Hematopoietic multipotent progenitor cell treated with erythropoietin and hydrocortisone succinate and interleukin-3 and kit ligand, for 6 days (in vitro differentiated cells): ENCODE measurements at places on chromosomes 2 and 18.

DNA sequence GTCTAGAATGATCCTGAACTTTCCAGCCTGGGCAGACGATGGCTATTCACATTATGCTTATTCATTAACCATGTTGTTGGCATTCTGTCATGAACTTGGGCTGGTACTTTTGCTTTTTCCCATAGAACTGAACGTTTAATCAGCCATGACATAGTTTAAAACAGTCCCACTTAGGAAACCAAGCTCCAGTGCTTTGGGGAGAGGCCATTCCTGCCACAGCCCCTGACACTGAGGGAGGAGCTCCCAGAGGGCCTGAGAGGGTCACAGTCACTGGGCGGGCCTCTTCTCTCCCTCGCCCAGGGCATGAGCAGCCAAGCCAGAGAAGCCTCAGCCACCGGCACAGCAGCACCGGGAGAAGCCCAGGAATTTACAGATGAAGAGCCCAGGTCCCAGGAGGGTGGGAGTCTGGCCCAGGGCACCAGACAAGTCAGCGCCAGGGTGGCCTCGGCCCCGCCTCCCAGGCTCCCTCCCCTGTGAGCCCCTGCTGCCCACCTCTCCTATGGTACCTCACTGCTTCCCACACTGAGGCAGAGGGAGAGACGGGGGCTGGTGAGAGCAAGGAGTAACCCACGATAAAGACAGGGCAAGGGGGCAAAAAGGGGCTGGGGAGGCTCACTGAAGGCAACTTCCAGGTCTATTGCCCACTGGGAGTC is 33.6 kb downstream of the MAL start:
- peak; percentile 3 for DNase-seq

DNA sequence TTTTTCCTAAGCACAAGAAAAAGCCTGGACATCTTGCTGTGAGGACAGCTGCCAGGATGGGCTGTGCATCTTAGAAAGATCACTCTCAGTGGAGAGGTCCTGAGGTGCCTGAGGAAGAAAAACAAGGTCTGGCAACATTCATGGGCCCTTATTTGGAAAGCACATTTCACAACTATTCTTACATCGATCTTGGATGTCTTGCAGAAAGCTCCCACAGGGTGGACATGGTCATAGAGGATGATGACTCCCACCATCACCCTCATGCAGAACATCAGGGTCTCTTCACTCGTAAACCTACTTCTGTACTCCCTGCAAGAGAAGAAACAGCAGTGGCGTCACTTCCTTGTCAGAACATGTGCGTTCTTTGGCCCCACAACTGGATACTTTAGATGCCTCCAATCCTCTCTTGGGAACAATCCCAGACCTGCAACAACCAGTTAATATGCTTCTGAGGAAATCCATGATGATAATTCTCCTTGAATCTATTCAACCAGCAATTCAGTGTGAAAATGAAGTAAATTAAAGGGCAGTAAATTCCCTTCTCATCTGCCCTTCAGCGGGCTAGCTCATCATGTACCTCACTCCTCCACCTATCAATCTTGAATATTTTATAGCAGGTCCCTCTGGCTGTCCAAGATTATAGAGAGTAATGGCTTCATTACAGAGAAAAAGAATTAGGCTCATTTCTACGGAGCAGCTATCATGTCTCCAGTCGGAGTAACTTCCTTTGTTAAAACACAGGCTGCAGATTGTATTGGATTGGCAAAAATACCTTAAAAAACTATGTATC is 106.2 kb downstream of the CYRIA start:
- no peak for DNase-seq

DNA sequence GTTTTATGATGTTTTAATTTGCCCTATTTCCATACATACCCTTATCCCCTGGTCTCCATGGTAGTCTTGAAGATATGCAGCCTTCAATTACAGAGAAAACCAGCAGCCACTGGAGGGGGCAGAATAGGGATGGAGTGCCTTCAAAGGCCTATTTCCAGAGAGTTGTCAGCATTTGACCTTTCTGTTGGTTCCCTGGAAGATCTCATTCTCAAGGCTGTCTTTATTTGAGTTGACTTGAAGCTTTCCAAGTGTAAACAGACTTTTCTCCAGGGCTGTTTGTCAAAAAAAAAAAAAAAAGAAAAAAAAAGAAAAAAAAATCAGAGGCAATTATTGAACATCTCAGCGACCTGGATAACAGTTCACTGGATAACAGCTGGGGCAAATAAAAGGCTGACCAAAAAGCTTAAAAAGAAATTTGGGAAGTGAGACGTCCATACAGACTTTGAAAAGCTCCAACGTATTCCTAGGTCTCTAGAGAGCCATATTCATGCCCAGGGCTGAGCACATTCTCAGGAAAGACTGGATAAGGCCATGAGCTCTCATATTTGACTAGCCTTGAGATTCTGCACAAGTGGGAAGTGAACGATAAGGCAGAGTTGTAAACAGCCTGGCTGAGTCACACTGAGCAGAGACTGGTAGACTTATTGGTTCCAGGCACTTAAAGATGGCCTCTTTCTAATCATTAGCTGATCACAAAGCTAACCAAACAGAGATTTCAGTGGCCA is 126.6 kb downstream of the VAPA start:
- no peak for DNase-seq

DNA sequence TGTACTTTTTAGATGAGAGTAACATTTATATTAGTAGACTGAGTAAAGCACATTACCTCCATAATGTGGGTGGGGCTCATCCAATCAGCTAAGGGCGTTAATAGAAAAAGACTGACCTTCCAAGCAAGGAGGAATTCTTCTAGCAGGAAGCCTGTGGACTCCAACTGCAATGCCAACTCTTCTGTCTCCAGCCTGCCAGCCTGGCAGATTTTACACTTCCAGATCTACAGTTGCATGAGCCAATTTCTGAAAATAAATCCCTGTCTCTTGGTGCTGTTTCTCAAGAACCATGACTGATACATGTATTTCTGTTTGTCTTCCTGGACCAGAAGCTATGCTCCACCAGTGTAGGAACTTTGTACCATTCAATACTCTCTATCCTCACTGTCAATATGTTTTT is 69.0 kb upstream of the LMAN1 start:
- DNase-seq: no peak

- DNase-seq: no peak
These were observed 251.6 kb downstream of the TNS1 start for GRCh38 chr2:217751192-217751591.

DNA sequence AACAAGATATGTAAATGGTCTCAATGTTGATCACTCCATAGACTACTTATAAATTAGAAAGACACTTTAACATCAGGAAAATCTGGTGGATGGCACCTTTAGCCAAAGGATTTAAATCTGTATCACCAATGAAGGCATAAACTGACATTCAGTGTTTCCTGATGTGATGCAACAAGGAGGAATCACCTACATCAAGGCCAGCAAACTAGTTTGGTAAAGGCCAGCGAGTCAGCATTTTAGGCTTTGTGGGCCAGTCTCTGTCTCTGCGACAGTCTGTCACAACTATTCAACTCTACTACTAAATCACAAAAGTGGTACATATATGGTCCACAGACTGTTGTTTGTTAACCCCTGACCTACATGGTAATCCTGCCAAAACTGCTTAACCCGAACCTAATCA is 33.3 kb downstream of the C2orf76 start:
- DNase-seq: peak; percentile 34

- no peak for DNase-seq
These were observed 115.5 kb upstream of the ATP8B1 start for GRCh38 chr18:57918601-57919000.

GRCh38 chr2:76667821-76668271 is 854.3 kb downstream of the LRRTM4 start:
- DNase-seq: no peak

GRCh38 chr2:216216951-216217903 is 108.1 kb downstream of the XRCC5 start:
- DNase-seq: no peak

GRCh38 chr2:10478298-10478625 is 30.1 kb upstream of the ODC1 start:
- no peak for DNase-seq

DNA sequence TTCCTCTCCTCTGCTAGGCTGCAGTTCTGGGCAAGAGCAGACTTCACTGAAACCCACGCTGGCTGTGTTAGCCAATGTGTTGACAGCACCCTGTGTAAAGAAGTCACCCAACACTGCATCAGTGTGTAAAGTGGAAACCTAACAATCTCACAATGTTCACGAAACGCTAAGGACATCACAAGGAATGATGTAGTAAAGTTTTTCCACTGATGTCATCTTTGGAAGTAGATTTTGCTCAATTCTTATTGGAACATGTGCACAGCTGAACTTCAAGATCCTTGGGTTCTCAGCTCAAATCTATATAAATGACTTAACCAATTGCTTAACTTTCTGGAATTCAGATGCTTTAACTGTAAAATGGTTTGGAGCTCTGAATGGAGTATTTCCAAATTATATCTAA is 1112.5 kb downstream of the TSN start:
- DNase-seq: no peak
